Karpas-422 (cell line): ENCODE measurements at places on chromosomes 2 and 18. TPM values are rescaled to one million over a fixed set of nuclear protein-coding genes. Genes with fewer than 3 reads are reported as not detected.

DNA sequence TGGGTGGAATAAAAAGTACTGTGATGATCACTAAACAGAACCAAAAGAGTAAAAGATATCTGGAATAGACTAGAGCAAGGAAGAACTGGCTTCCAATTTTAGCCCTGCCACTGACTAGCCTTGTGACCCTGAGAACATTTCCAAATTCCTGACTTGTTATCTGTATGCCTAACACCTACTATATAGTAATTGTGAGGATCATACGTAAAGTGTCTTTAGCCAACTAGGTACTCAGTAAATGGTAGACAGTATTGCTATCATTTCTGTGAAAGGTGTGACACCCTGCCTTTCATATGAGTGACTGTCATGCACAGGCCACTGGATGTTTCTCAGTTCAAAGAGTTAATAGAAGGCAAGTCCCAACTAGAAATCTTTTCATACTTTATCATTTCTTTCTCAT lies 29.8 kb downstream of the CYTIP start:
- H3K27me3 ChIP-seq = no peaks in the 10 kb centered on the region
- no peak overlapping the region for H3K4me3 ChIP-seq
- DNase-seq = no peak

The DYNC2LI1 gene
- 28.1 and 36.9 TPM in 2 replicates for total RNA-seq

The SLC4A5 gene
- 0.65 and 3.2 TPM in 2 replicates for total RNA-seq

The SERPINB3 gene
- not detected in 2 replicates for total RNA-seq

The VWA3B gene
- total RNA-seq = not detected in 2 replicates

The TMEM198 gene
- total RNA-seq = 2.7 and 3.2 TPM in 2 replicates

DNA sequence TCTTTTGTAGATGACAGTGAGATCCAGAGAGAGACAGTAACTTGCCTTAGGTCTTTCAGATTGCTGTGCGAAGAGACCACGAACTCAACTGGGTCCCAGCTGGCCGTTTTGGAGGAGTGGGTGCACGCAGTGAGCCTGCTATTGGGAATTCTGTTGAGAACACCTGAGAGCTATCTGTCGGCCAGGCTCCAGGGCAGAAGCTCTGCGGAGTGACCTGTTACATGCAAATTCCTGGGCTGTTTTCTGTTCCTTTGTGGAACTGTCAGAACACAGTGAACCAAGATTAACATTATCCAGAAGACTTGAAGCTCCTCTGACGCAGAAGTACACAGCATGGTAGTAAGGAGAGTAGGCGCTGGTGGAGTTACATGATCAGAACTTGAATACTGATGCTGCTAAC lies 99.5 kb upstream of the LMAN1 start:
- no peaks in the 10 kb centered on the region for H3K27me3 ChIP-seq
- no peak overlapping the region for H3K27ac ChIP-seq
- H3K4me3 ChIP-seq = no peak overlapping the region
- no peaks in the 10 kb centered on the region for H3K36me3 ChIP-seq

The RAD51AP2 gene
- not detected in 2 replicates for total RNA-seq

GRCh38 chr2:113876503-113877387 lies 13.1 kb upstream of the ACTR3 start:
- DNase-seq = no peak
- peaks cover 8% of the 10 kb centered on the region for H3K4me1 ChIP-seq
- H3K27me3 ChIP-seq = no peaks in the 10 kb centered on the region
- H3K27ac ChIP-seq = no peak overlapping the region
- H3K4me3 ChIP-seq = no peak overlapping the region
- H3K36me3 ChIP-seq = no peaks in the 10 kb centered on the region

GRCh38 chr2:171482308-171482707 lies 40.0 kb upstream of the CYBRD1 start:
- no peaks in the 10 kb centered on the region for H3K4me1 ChIP-seq
- H3K27me3 ChIP-seq = no peaks in the 10 kb centered on the region
- H3K36me3 ChIP-seq = peaks cover 20% of the 10 kb centered on the region; the same call in 1 of the 2 replicates
- no peak overlapping the region for H3K4me3 ChIP-seq
- H3K27ac ChIP-seq = no peak overlapping the region

- DNase-seq = no peak
- no peaks in the 10 kb centered on the region for H3K27me3 ChIP-seq
- H3K4me3 ChIP-seq = no peak overlapping the region
- no peak overlapping the region for H3K27ac ChIP-seq
- no peaks in the 10 kb centered on the region for H3K36me3 ChIP-seq
- no peaks in the 10 kb centered on the region for H3K4me1 ChIP-seq
These were observed 197.3 kb downstream of the EIPR1 start for GRCh38 chr2:3180082-3180908.

DNA sequence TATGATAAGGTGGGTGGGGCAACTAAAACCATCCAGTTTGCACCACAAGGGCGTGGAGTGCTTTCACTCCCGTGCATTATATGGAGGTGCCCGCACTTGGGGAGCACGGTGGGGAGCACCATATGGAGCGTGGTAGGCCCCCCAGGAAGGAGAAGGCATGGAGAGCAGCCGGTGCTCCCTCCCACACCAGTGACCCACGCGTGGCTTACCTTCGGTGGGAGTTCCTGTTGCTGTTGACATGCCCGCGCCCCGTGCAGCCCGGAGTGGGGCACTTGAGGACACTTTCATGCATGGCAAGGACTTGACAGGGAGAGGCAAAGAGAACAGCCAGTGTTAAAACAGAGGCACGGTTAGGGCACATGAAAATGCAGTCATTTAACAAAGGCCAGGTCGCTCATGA lies 167.5 kb upstream of the PXDN start:
- no peak for DNase-seq
- no peak overlapping the region for H3K4me3 ChIP-seq
- no peaks in the 10 kb centered on the region for H3K27me3 ChIP-seq
- H3K4me1 ChIP-seq = no peaks in the 10 kb centered on the region
- no peaks in the 10 kb centered on the region for H3K36me3 ChIP-seq

The CFAP65 gene
- 0.11 TPM in 1 of 2 replicates, not detected in the other for total RNA-seq

The RAB17 gene
- total RNA-seq = 1.3 and 2.9 TPM in 2 replicates

DNA sequence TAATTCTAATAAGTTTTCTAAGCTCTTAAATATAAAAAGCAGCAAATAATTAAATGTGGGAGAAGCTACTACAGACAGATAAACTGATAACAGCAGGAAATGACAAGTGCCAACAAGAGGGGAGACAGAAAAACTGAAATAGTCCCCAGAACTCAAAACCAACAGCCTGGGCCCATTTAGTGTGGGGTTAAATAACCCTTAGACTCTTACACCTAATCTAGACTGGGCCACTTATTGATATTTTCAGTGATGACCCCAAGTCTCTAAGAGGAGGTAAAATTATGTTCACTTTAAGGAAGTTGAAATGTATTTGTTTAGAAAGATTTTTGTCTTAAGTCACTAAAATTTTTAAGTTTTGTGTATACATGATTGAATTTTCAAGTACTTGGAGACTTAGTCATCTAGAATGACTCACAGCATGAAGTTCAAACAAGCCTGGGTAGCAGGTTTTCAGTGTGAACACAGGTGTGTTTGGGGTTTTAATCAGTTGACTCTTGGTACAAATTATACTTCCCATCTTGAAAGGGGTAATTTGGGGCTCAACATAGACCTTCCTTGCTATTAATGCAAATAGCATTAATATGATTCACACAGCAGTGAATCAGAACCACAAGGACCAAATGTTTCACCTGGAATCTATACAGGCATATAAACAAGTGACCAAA lies 54.9 kb upstream of the MYO3B start:
- no peak for DNase-seq
- H3K4me3 ChIP-seq = no peak overlapping the region
- H3K27ac ChIP-seq = no peak overlapping the region
- no peaks in the 10 kb centered on the region for H3K27me3 ChIP-seq
- peaks cover 7% of the 10 kb centered on the region for H3K4me1 ChIP-seq

GRCh38 chr2:110853516-110853915 lies 121.1 kb downstream of the ACOXL start:
- H3K27ac ChIP-seq = no peak overlapping the region
- no peaks in the 10 kb centered on the region for H3K36me3 ChIP-seq
- peak; percentile 81 for DNase-seq
- H3K4me3 ChIP-seq = no peak overlapping the region

The GBX2 gene
- total RNA-seq = not detected in 2 replicates

DNA sequence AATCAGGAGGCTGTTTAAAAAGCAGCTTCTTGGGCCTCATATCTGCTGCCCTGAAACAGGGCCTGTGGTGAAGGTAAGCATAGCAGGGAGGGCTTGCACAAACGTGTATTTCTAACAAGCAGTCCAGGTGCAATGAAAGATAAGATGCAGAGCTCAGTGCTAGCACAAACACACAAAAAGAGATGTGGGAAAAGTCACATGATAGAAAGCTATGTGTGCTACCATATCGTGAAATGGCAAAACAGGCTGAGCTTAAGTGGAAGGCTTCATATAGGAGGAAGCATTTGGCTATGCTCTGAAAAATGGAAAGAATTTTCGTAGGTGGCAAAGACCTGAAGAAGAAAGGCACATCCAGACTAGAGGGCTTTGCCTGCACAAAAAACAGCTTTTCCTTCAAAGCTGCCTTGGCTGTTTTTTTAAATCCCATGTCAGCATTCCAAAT lies 10.2 kb downstream of the RSAD2 start:
- no peak for DNase-seq
- no peaks in the 10 kb centered on the region for H3K36me3 ChIP-seq
- no peaks in the 10 kb centered on the region for H3K27me3 ChIP-seq
- no peak overlapping the region for H3K4me3 ChIP-seq
- no peaks in the 10 kb centered on the region for H3K4me1 ChIP-seq
- no peak overlapping the region for H3K27ac ChIP-seq

DNA sequence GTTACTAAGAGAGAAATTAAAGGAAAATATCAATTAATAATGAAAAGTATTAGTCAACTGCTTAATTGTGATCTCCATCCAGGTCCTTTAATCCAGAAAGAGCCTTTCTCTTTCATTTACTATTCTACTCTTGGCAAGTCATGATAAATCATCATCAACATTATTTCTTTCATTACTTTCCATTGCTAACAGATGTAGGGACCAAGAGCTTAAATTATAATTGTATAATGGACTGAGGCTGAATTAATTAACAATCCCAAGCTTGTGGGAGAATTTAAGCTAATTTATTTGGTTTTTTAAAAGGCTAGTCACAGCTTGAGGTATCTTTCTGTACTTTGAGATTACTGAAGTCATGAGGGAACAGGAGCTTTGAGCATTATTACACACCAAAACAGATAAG lies 223.9 kb downstream of the ERBB4 start:
- H3K27ac ChIP-seq = no peak overlapping the region
- no peak overlapping the region for H3K4me3 ChIP-seq
- H3K4me1 ChIP-seq = no peaks in the 10 kb centered on the region
- H3K36me3 ChIP-seq = no peaks in the 10 kb centered on the region

GRCh38 chr2:47666332-47666731 lies 116.6 kb upstream of the MSH6 start:
- H3K4me3 ChIP-seq = no peak overlapping the region
- peaks cover 3% of the 10 kb centered on the region; the same call in 1 of the 2 replicates for H3K36me3 ChIP-seq
- no peaks in the 10 kb centered on the region for H3K27me3 ChIP-seq
- peaks cover 29% of the 10 kb centered on the region for H3K4me1 ChIP-seq
- H3K27ac ChIP-seq = peak overlapping the region; percentile 25; the same call in 1 of the 2 replicates

DNA sequence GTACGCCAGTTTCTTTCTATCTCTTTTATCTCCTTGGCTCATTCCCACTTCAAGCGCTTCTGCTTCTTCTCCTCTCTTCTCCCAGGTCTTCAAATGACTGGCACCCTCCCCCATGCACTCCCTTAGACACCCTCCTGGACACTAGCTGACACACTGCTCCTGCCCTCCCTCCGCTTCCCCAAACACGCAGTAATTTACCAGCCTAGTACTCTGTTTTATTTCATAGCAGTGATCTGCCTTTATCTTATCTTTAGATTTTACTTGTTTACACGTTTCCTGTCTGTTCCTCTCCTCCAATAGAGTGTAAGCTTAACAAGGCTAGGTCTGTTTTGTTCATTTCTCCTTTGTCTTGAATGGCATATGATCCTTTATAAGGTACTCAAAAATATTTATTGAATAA lies 93.9 kb downstream of the SCN3A start:
- no peak overlapping the region for H3K27ac ChIP-seq
- no peaks in the 10 kb centered on the region for H3K27me3 ChIP-seq
- no peaks in the 10 kb centered on the region for H3K4me1 ChIP-seq
- DNase-seq = no peak
- H3K36me3 ChIP-seq = no peaks in the 10 kb centered on the region
- no peak overlapping the region for H3K4me3 ChIP-seq

GRCh38 chr18:9861157-9861556 lies 24.6 kb upstream of the TXNDC2 start:
- H3K36me3 ChIP-seq = no peaks in the 10 kb centered on the region
- H3K27me3 ChIP-seq = no peaks in the 10 kb centered on the region
- no peak for DNase-seq
- no peak overlapping the region for H3K4me3 ChIP-seq
- H3K27ac ChIP-seq = no peak overlapping the region
